ENCODE measurements at places on chromosomes 3 and 15. TPM values are rescaled to one million over a fixed set of nuclear protein-coding genes. Genes with fewer than 3 reads are reported as not detected.

Gene NLGN1
- not detected for total RNA-seq

Gene ATP13A5
- total RNA-seq = not detected

Gene MST1R
- total RNA-seq = 7.6 TPM

Gene PSMD6
- total RNA-seq = 88.8 TPM

Gene OR5K2
- total RNA-seq = not detected

Measured in A549 treated with RU486 at 1 μM for 4 hours (cell line).